NCI-H1105 (cell line): ENCODE measurements at places on chromosomes 3 and 15.
A peak's percentile ranks its signal among the peaks of the same experiment; 100 is the strongest.

GRCh38 chr15:65957451-65957850, 88.2 kb downstream of the RAB11A start:
- peak; percentile 86 for DNase-seq

GRCh38 chr3:104594491-104594890, 772.2 kb upstream of the ALCAM start:
- DNase-seq = no peak

DNA sequence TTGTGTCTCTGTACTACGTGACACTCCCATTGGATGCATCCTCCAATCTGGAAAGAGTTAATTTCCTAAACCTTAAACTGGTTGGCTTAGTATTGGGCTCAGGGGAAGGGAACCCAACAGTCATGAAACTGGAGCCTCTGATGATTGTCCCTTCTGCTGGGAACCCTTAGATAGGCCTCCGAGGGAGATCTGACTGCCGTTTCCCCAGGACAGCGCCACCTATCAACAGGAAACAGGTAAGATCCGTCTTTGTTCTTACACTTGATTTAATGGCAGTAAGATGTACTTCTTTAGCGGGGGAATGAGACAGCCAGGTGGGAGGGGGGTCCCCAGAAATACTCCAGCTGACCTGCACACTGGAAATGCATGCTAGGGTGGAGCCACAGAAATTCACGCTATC, 1749.6 kb downstream of the SI start:
- no peak for DNase-seq

GRCh38 chr15:68785541-68785940, 35.2 kb downstream of the ANP32A start:
- no peak for DNase-seq

DNA sequence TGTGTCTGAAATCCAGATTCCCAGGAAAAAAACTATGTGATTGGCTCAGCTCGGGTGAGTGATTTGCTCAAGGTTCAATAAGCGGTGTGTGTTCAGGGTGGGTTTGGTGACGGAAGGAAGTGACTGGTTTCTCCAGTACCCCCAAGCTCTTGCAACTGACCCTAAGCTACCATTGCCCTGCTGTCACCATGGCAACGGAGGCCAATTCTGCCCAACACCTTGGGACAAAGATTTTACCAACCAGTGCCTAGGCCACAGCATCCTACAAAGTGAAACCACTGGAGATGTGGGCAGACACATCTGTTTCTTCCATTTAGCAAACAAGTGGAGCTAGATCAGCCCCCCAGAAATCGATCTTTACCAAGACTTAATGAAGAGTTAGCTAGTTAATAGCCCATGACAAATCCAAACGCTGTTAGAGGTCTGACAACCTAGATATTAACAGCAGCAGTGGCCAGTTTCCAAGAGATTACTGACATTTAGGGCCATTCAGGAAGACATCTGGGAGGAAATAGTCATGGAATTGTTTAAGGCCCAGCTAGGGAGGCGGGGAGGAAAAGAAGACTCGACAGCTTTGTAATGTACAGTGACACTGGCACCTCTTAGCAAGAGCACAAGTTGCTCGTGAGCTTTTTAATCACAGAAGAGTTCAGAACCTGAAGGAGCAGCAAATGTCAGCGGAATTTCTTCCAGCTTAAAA, 195.9 kb downstream of the SLCO3A1 start:
- no peak for DNase-seq

DNA sequence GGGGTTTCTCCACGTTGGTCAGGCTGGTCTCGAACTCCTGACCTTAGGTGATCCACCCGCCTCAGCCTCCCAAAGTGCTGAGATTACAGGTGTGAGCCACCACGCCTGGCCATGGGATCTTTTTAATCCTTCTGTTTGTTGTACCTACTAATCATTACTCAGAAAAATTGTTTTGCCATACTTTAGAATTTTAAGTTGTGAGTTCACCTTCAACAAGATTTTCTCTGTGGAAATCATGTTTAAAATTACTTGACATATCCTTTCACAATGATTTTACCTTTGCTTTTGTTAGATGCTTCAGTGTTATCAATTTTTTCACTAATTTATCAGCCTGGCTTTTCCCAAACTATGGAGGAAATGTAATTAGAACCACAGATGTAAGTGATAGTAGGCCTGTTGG, 11.6 kb upstream of the MECOM start:
- no peak for DNase-seq

GRCh38 chr3:88480822-88481221, 331.1 kb downstream of the C3orf38 start:
- DNase-seq = no peak

- DNase-seq = no peak
Measured at GRCh38 chr3:195065864-195066185, 205.1 kb downstream of the XXYLT1 start.

GRCh38 chr3:189824629-189825312, 193.6 kb downstream of the TP63 start:
- no peak for DNase-seq

DNA sequence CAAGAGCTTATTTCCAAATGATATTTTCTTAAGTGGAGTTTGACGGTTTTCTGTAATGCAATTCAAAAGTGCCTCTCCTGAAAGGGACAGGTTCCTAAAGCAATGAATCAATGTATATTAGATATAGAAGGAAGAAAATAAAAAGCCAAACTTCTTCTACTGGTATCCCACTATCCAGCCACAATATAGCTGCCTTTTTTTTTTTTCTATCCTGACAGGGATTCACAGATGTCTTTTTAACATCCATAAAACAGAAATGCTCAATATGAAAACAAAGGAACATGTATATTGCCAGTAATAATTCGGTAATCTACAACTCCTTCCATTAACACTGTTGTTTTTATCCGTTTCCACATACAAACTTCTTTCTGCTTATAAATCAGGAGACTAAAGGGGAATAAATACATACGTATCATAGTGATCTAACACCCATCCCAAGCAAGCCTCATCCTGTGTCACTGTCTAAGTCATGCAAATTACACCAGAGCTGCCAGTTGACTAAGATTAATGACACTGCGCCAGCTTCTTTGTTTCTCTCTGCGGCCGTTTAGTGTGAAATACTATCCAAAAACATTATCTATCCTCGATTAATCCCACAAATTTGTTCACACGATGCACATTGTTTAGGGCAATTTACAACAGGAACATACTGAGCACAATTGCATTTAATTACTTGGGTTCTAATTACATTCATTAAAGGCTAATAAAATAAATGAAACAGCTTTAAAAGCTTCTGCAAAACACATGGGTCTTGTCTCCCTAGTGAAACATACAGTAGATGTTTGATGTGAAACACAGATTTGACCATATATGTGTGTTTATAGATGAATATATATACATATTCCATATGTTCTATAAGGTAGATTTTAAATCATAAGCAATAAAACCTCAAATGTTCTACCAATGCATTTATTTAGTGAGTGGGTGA, 51.9 kb upstream of the CDIN1 start:
- DNase-seq = peak; percentile 28

GRCh38 chr15:92272106-92272505, 121.6 kb upstream of the ST8SIA2 start:
- no peak for DNase-seq

GRCh38 chr3:55402886-55403609, 84.1 kb downstream of the WNT5A start:
- no peak for DNase-seq

GRCh38 chr15:95590533-95591044, 739.9 kb upstream of the NR2F2 start:
- no peak for DNase-seq

- DNase-seq = peak; percentile 36
Measured at GRCh38 chr15:61051569-61052031, 177.5 kb downstream of the RORA start.

GRCh38 chr3:4834403-4834866, 144.8 kb upstream of the BHLHE40 start:
- no peak for DNase-seq

GRCh38 chr15:72916897-72917296, 133.3 kb upstream of the ADPGK start:
- peak; percentile 74 for DNase-seq

DNA sequence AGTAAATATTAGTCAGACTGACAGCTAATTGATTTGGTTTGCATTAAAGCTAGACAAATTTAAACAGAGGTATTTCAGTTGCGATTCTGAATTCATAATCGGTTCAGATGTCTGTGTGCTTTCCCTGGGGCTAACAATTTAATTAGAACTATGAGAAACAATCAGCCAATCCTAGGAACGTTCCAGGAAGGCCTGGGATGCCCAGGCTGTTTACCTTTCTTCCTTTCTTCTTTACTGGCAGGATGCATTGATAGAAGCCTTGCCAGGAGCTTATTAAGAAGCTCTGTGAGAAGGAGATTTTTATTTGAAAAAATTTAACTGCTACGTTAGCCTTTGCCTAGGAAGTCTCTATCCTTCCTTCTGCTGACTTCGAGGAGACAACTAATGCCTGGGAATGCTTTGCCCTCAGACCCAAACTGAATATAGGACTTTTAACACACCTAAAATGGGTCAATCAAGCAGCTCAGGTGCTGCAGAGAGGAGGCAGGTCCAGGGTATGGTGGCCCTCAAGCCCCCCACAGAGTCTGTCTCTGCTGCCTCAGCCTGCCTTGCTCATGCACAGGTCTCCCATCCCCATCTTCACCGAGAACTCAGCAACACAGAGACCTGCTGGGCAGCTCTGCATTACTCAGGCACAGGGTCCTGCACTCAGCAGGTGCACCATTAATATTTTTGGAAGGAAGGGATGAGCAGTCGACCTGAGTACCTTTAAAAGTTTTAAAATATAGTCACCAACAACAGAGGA, 48.5 kb downstream of the PCSK6 start:
- DNase-seq = no peak

DNA sequence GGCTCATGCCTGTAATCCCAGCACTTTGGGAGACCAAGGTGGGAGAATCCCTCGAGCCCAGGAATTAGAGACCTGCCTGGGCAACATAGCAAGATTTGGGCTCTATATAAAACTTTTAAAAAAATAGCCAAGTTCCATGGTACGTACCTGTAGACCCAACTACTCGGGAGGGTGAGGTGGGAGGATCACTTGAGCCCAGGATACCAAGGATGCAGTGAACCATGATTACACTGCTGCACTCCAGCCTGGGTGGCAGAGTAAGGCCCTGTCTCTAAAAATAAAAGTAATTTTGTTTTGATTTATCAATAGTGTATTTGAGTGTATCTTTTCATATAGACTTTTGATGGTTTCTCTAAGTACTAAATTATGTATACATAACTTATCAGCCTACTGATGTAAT, 63.1 kb downstream of the LSM3 start:
- no peak for DNase-seq

DNA sequence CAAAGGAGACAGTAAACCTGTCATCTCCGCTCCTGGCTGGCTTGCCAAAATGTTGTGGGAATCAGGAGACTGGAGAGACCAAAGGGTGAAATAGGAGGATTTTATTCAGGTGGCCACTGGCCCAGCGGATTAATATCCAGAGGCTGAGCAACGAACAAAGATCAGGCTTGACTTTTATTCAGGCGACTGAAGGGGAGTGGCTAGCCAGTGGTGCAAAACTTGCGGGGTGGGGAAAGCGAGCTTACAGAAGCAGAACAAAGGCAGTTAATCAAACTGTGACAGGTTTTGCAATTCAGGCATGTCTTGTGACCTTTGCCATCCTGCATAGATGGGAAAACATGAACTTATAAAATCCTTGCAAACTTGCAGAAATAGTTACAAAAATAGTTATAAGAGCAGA, 19.8 kb upstream of the ACAD9 start:
- no peak for DNase-seq

- DNase-seq = no peak
Measured at GRCh38 chr3:196012941-196013476, 68.9 kb downstream of the TFRC start.

DNA sequence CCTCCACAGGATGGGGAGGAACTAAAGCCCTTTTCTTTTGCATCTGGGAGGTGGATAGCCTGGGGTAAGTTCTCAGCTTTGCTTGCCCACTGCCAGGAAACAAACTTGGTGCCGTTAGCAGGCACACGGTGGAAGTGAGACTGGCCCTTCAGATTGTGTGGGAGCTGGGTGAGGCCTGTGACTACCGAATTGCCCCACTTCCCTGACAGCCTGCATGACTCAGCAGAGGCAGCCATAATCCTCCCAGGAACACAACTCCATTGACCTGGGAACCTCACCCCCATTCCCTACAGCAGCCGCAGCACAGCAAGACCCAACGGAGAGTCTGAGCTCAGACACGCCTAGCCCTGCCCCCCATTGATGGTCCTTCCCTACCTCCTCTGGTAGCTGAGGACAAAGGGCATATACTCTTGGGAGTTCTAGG, 282.6 kb downstream of the KLF13 start:
- DNase-seq = no peak

GRCh38 chr3:5276934-5277333, 89.4 kb downstream of the EDEM1 start:
- DNase-seq = no peak

GRCh38 chr15:60620708-60621107, 141.8 kb upstream of the ICE2 start:
- DNase-seq = no peak

DNA sequence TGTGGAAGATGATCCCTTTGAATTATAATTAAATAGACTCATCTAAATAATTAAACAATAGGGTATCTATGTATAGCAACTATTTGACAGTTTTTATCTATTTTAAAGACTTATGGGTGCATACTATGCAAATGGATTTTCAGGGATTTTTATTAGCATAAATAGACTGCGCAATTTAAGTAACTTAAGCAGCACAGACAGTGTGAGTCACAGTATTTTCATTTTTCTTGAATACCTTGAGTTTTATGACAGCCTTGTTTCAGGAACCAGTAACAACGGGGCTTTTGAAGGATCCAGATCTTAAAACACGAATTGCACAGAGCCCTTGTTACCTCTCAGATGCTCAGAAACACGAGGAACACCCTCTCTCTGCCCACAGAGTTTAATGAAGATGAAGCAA, 175.5 kb upstream of the CD96 start:
- DNase-seq = no peak

GRCh38 chr3:15083252-15083651, 15.7 kb downstream of the RBSN start:
- DNase-seq = no peak
